ENCODE measurements at places on chromosomes 5 and 9. TPM values are rescaled to one million over a fixed set of nuclear protein-coding genes. Genes with fewer than 3 reads are reported as not detected.

- H3K4me3 ChIP-seq, result no peak overlapping the region
- H3K36me3 ChIP-seq, result peaks cover 13% of the 10 kb centered on the region
- no peaks in the 10 kb centered on the region for H3K27me3 ChIP-seq
- no peak overlapping the region for H3K27ac ChIP-seq
Observed at GRCh38 chr9:127942216-127943010, 4.8 kb upstream of the DPM2 start.

DNA sequence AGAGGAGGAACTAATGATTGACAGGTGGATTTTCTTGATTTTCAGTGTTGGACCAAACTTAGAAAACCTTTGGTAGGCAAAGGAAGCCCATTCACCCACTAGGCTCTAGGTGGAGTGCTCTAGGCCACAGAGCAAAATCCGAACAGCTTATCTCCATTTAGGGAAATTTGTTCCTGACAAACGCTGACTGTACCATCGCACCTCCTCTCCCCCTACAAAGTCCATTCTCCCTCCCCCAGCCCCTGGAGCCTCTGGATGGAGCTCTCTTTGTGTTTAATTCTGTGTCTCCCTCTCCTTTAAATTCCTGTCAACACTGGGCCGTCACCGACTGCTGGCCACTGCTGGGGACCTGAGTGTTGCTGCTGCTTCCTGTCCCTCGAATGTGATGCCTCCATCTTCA is 350.1 kb upstream of the IRX2 start:
- H3K27me3 ChIP-seq, result no peaks in the 10 kb centered on the region
- no peaks in the 10 kb centered on the region for H3K36me3 ChIP-seq
- no peak overlapping the region for H3K27ac ChIP-seq
- H3K4me1 ChIP-seq, result no peaks in the 10 kb centered on the region

- H3K27me3 ChIP-seq, result no peaks in the 10 kb centered on the region
- no peaks in the 10 kb centered on the region for H3K36me3 ChIP-seq
- H3K4me3 ChIP-seq, result no peak overlapping the region
Observed at GRCh38 chr5:103849934-103850333, 287.3 kb upstream of the NUDT12 start.

DNA sequence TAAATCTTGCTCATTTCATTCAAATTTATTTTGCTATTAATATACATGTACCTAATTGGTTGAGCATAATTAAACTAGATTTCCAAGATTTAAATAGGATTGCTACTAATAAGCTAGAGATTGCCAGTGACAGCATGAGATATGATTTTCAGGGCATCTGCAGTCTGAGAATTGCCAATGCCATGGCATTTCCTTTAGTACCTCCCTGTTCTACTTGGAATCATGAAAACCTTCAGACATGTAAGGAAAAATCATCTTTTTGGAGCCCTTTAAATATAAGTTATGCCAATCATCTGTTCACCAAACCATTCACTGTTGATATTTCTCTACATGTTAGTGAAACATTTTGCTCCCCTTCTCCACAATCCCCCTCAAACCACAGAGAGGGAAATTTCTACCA is 691.4 kb downstream of the DNAH5 start:
- H3K36me3 ChIP-seq, result no peaks in the 10 kb centered on the region
- H3K4me3 ChIP-seq, result no peak overlapping the region
- H3K4me1 ChIP-seq, result peaks cover 4% of the 10 kb centered on the region
- no peaks in the 10 kb centered on the region for H3K27me3 ChIP-seq
- H3K27ac ChIP-seq, result no peak overlapping the region

DNA sequence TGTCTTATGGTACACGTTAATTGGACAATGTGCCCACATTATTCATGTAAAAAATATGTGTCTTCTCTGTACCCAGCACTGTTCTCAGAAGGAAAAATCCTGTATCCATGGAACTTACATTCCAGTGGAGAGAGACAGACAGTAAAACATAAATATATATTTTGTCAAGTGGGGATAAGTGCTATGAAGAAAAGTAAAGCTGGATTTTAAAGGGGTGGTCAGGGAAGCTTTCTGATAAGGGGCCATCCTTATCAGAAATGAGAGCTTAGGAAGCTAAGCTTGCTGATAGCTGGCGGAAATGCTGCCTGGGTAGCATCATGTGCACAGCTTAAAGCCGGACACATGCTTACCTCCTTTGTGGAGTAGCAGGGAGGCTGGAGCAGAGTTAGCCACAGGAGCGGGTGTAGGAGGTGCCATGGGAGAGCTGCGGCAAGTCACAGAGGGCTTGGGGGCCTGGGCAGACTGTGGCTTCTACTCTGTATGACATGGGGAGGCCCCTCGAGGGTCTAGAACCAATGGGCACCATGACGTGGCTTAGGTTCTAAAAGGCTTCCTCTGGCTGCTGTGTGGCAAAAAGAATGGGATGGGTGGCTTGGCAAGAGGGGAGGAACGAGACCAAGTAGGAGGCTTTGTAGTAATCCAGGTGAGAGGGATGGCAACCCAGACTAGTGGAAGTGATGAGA is 141.7 kb downstream of the FGF1 start:
- no peak overlapping the region for H3K4me3 ChIP-seq
- peak overlapping the region; percentile 27 for H3K27ac ChIP-seq
- DNase-seq, result no peak
- peaks cover 48% of the 10 kb centered on the region for H3K4me1 ChIP-seq
- H3K27me3 ChIP-seq, result no peaks in the 10 kb centered on the region

DNA sequence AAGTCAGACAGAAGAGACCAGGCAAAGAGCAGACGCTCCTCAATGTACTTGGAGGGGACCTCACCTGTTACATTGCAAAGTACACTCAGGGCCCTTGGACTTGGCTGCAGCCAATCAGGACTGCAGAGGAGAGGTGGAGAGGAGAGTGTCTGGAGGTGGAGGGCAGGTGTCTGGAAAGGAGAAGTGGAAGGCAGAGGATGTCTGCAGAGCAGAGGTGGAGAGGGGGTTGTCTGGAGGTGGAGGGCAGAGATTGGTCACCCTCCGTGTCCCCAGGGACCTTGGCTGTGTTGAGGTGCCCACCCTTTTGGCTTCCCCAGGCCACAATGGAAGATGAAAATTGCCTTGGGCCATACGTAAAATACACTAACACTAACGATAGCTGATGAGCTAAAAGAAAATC is 241.3 kb upstream of the IRX2 start:
- no peak overlapping the region for H3K4me3 ChIP-seq
- no peaks in the 10 kb centered on the region for H3K27me3 ChIP-seq
- DNase-seq, result peak; percentile 85
- no peaks in the 10 kb centered on the region for H3K36me3 ChIP-seq
- no peaks in the 10 kb centered on the region for H3K4me1 ChIP-seq

DNA sequence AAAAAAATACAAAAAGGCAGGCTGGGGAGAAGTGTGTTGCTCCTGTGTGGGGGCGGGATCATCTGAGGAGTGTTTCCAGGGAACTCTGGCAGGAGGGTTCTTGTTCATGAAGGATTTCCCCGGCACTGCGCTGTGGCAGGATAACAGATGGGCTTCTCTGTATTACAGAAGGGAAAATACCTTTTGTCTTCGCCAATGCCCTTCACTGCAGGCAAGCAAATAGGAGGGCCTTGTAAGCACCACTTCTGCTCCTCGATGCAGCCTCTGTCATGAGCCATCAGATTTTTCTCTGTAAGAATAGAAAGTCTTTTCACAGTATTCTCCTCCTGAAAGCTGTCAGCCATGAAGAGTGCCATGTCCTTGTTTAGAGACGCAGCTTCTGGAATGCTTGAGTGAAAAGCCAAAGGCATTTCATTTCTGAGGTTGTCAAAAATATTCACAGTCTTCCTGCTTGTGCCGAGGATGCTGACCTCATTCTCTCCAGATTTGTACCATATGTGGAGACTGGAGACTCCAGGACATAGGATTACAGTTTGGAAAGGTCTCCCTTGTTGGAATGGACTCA is 294.0 kb downstream of the YTHDC2 start:
- peak overlapping the region; percentile 27 for H3K4me3 ChIP-seq
- H3K36me3 ChIP-seq, result no peaks in the 10 kb centered on the region
- DNase-seq, result no peak
- H3K27me3 ChIP-seq, result no peaks in the 10 kb centered on the region

Gene PCDHGA10
- total RNA-seq, result 6.2 TPM

Gene SPATA6L
- 0.99 TPM for total RNA-seq

GRCh38 chr5:5364932-5365331 is 57.5 kb upstream of the ICE1 start:
- no peaks in the 10 kb centered on the region for H3K4me1 ChIP-seq
- no peak overlapping the region for H3K27ac ChIP-seq
- H3K36me3 ChIP-seq, result no peaks in the 10 kb centered on the region
- no peaks in the 10 kb centered on the region for H3K27me3 ChIP-seq
- no peak overlapping the region for H3K4me3 ChIP-seq
- DNase-seq, result no peak

Gene MEGF10
- total RNA-seq, result 0.50 TPM

DNA sequence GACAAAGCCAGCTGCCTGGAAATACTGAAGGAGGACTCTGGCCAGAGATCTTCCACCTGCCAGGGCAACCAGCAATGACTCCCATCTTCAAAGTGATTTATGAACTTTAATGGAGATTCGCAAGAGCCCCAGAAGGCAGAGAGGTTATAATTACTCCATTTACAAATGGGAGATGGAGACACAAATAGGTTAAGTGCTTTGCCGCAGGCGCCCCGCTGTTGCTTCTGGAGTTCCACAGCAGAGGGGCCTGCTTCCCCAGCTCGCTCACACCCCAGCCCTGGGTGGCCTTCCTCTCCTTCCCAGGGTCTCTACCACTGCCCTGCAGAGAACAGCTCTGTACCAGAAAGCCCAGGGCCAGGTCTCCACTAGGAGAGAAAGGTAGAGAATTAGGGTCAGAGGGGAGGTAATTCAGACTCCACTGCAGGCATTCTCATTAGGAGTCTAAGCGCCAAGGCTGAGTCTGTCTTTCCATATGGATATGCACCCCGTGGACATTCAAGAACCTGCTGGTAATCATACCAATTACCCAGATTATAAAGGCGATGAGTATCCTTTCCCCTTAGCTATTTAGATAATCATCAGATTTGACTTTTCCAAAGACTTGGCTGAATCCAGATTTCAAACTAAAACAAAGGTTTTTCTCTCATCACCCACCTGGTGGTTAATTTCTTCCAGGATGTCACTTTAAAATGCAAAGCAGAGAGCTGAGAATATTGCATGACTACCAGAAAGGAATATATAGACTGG is 157.6 kb upstream of the TUT7 start:
- H3K27me3 ChIP-seq, result no peaks in the 10 kb centered on the region
- no peaks in the 10 kb centered on the region for H3K36me3 ChIP-seq
- DNase-seq, result no peak
- no peak overlapping the region for H3K4me3 ChIP-seq
- no peak overlapping the region for H3K27ac ChIP-seq
- H3K4me1 ChIP-seq, result peaks cover 11% of the 10 kb centered on the region

Gene PCDHB12
- total RNA-seq, result 2.5 TPM

Gene NRG2
- 3.8 TPM for total RNA-seq

DNA sequence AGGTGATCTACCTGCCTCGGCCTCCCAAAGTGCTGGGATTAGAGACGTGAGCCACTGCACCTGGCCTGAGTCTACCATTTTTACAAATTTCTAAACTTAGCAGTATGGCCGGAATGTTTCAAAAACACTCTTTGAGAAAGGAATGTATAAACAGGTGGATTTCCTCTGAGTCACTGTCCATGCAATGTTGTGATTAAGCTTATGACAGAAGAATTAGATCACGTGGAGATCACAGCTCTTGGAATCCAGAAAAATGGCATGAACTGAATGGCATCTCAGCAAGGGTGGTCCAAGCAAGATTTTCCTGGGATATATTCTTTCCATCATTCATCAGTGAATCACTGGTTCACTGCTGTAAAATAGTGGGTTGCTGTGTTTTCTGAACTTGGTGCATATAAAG is 865.0 kb downstream of the PTPRD start:
- peaks cover 52% of the 10 kb centered on the region for H3K4me1 ChIP-seq
- no peak for DNase-seq
- no peak overlapping the region for H3K27ac ChIP-seq
- H3K36me3 ChIP-seq, result no peaks in the 10 kb centered on the region
- H3K4me3 ChIP-seq, result no peak overlapping the region

Gene RGS7BP
- 4.6 TPM for total RNA-seq

DNA sequence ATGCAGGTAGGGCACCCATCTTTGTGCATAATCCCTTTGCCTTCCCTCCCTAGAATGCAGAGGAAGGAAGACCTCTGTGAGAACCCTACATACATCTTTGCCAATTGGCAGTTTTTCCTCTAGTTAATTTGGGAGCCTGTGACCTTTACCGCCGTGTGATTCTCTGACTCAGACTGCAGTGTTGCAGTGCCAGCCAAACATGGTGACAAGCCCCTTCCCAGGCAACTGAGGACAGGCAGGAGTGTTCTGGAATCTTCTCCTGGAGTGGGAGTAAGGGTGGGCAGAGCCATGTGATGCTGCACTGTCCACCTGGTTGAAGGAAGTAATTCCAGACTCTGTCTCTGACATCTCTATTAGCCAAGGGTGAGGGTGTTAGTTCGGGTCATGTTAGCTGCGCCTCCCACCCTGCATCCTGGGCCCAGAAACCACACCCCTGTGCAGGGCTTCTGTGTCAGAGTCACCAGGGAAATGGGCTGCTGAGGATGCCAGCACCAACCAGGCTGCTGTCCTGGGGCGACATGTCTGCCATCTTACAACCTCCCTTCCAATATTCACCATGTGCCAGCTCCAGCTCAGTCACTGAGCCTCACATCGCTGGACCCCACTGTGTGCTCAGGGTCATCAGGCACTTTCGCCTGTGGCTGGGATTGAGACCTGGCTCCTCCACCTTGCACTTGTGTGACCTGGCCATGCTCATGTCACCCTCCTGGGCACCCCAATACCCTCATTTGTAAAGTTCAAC is 21.8 kb downstream of the KCNIP1 start:
- H3K36me3 ChIP-seq, result no peaks in the 10 kb centered on the region
- DNase-seq, result no peak
- peaks cover 16% of the 10 kb centered on the region for H3K4me1 ChIP-seq
- no peak overlapping the region for H3K27ac ChIP-seq

DNA sequence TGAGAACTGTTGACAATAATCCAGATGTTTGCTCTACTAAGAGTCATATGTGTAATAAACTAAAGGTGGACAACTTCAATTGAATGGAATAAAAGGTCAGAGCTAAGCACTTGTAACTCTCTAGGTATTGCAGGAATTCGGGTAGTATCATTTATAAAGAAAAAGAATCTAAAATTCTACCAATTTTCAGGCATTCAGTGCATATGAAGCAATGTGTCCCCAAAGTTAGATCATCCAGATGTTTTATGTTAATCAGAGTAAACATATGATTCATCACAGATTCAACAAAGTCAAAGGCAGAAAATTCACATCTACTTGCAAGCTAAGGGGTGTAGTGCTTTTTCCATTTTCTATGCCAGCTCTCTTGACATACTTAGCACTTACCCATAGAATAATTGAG is 477.1 kb downstream of the PDE4D start:
- no peaks in the 10 kb centered on the region for H3K4me1 ChIP-seq
- no peak overlapping the region for H3K27ac ChIP-seq
- no peaks in the 10 kb centered on the region for H3K36me3 ChIP-seq
- no peak for DNase-seq
- no peak overlapping the region for H3K4me3 ChIP-seq

GRCh38 chr9:136088939-136089696 is 6.0 kb downstream of the NACC2 start:
- peaks cover 4% of the 10 kb centered on the region for H3K36me3 ChIP-seq
- H3K4me3 ChIP-seq, result peak overlapping the region; percentile 26

- H3K4me3 ChIP-seq, result no peak overlapping the region
- H3K4me1 ChIP-seq, result peaks cover 26% of the 10 kb centered on the region
- no peak overlapping the region for H3K27ac ChIP-seq
- DNase-seq, result no peak
- H3K27me3 ChIP-seq, result no peaks in the 10 kb centered on the region
Observed at GRCh38 chr5:149162401-149163084, 21.2 kb downstream of the ABLIM3 start.

- H3K27ac ChIP-seq, result no peak overlapping the region
- no peaks in the 10 kb centered on the region for H3K27me3 ChIP-seq
- no peaks in the 10 kb centered on the region for H3K36me3 ChIP-seq
- no peaks in the 10 kb centered on the region for H3K4me1 ChIP-seq
- no peak overlapping the region for H3K4me3 ChIP-seq
Observed at GRCh38 chr9:78614892-78615291, 318.0 kb downstream of the PSAT1 start.

Gene GARIN3
- not detected for total RNA-seq
